A549 (cell line): ENCODE measurements at places on chromosomes 12 and 14. TPM values are rescaled to one million over a fixed set of nuclear protein-coding genes. Genes with fewer than 3 reads are reported as not detected.
A peak's percentile ranks its signal among the peaks of the same experiment; 100 is the strongest.

DNA sequence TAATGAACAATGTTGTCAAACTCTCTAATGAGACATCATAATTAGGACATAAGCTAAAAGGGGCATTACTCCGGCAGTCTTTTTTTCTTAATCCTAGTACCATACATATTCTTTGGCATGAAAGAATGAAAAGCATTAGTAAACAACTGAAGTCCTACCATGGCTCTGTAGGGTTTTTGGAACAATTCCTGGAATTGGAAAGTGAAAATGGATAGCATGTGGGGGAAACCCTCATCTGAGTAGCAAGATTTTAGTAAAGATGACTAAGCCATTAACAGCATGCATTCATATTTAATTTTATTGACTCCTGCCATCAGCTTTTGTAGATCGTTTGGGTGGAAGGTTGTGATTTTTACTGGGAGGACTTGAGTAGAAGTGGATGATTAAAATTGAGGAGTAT lies 216.2 kb upstream of the PDZRN4 start:
- DNase-seq: no peak

DNA sequence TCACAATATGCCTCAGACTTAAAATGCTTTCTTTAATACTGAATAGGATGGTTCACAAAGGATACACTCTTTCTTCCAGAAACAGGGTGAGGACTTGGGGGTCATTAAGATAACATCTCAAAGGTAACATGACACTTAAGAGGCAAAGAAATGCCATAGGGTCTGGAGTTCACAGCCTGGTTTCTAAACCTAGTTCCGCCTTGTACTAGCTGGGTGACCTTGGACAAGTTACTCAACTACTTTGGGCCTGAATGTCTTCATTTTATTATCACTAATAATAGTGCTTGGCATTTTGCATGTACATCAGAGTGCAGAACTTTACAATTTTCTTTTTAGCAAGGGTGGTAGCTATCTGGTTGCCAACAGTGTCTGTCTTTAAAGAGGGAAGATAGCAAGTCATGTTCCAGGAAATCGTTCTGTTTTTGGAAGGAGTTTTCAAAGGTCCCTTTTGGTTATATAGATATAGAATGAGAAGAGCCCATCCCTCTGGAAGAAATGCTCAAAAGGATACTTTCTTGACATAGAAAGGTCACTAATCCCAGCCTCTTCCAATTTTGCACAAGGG lies 257.8 kb downstream of the NUAK1 start:
- DNase-seq: no peak

DNA sequence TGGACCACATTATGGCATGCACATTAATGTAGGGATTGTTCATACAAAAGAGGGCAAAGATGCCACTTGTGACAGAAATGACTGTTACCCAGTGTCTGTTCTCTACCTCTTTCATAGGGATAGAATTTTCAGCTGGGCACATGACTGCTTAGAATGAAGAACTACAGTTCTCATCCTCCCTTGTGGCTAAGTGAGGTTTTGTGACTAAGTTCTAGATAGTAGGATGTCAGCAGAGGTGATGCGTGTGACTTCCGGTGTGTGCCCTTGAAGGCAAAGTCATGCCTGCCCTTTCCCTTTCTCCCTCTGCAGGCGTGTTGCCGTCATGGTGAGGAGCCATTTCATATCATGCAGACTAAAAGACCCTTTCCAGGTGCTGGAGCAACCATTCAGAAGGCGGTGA lies 99.3 kb downstream of the CACNA1C start:
- no peak for DNase-seq

Gene SSTR1
- not detected in 3 replicates for polyA plus RNA-seq

DNA sequence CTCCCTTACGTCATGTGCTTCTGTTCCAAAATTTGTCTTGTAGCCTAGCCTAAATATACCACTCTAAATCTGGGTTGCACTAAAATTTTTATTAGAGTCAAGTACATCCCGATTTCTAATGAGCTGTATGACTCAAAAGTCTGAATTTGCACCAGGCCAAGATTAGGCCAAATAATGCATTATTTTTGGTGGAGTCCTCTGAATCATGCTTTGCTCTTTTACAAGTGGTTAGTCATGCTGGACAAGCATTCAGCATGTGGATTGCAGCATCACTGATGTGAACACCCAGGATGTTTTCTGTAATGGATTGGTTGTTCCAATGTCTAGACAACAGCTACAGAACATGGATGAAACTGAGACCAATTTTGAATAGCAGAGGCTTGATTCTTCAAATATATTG lies 23.7 kb downstream of the HEBP1 start:
- peak; percentile 81 for DNase-seq

- no peak for DNase-seq
Observed at GRCh38 chr14:92384461-92385133, 61.6 kb downstream of the SLC24A4 start.
